ENCODE measurements at places on chromosomes 6 and 20. TPM values are rescaled to one million over a fixed set of nuclear protein-coding genes. Genes with fewer than 3 reads are reported as not detected.

Gene POM121L2
- total RNA-seq = not detected

- no peak for DNase-seq
Observed at GRCh38 chr20:35625584-35626385, 10.2 kb downstream of the SPAG4 start.

DNA sequence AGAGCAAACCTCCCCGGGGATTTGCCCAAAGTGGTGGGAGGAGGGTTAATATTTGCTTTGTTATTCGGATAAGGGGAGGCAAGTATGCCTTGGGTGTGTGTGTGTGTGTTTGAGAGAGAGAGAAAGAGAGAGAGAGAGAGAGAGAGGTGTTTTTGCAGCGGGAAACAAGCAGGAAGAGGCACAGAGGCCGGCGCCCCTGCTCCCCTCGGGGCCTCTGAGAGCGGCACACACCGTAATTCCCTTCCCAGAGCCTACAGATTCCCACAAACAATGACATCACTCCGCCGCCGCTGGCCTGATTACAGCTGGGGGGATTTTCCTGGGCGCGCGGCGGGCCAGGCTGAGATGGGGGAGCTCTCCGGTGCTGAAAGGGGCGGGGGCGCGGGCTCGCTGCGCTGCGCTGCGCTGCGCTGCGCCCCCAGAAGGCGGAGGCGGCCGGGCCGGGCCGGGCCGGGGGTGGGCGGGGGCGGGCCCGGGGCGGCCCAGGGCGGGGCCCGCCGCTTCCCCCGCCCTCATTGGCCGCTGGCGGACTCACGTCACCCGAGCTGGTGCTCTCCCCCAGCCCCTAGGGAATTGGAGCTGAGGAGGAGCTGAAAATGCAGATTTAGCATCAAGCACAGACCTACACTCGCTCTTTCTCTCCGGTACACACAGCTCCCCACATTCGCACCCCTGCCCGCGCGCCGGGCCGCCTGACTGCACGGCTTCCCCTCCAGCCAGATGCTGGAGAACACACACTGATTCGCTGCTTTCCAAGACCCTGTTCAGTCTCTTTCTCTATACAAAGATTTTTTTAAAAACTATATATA lies at the start of gene PCSK2:
Gene PCSK2 (plus strand): TSS at position 631 of the 809 bp plus-strand sequence. CDS start 266 bp downstream, outside the sequence.
- peak; percentile 34 for DNase-seq

Gene TCF19
- total RNA-seq = 8.3 TPM

Gene FITM2
- total RNA-seq = 124 TPM

- no peak for DNase-seq
Observed at GRCh38 chr20:11682285-11682684, 235.4 kb upstream of the BTBD3 start.

DNA sequence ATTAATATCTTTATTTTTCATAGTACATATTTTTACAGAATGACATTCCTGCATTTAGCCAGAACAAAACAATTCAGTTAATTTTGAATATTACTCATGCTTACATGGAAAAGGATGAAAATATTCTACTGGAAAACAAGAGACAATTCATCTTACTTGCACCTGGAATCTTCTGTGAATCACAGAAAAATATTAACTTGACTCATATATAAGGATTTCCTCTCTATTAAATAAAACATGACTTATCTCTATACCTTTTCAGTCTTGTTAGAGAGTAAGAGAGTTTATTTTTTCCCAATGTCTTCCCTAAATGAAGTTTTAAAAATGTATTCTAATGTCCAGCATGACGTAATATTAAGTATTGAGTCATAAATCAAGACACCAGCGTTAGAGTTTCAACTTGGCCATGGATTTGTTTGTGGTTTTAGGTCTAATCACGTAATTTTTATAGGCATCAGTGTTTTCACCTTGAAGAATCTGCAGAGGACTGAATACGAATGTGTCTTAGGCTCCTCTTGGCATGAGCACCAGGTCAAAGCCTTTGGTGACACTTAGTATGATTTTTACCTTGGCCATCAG lies 445.1 kb upstream of the JAG1 start:
- no peak for DNase-seq

DNA sequence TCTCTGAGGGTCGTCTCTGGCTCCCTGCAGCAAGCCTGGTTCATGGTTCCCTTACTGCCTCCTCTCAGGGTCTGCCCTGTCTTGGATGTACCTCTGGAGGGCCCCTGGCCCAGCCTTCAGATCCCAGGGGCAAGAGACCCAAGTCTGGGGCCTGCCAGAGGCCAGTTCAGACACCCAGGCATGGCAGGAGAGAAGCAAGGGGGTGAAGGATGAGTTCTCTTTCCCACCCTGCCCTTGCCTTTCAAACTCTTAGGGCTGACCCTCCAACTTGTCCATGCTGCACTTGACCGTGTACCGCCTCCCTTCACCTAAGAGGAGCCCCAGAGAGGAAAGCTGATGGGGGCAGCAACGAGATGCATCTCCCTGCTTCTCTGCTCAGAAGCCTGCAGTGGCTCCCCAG lies 4.2 kb downstream of the GDAP1L1 start:
- DNase-seq = no peak

GRCh38 chr20:56762401-56762800 lies 133.3 kb downstream of the TFAP2C start:
- no peak for DNase-seq

Gene GPR6
- not detected for total RNA-seq

DNA sequence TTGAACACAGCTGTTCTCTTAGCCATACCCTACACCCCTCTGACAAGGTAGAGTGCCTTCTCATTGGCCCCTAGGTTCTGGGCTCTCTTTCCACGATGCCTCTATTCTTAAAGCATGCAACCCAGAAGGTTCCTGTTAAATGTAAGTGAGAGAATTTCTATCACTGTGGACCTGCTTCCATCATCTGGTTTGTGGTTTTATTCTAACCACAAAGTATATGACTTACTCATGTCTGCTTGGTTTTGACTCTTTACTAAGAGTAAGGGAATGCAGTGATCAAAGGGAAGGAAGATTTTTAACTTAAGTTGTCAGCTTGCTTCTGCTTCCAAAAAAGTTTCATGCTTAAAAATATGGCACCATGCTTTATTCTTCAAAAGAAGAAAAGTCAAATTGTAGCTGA lies 80.2 kb downstream of the ANKEF1 start:
- DNase-seq = no peak

Gene HACE1
- 10.8 TPM for total RNA-seq

- peak; percentile 91 for DNase-seq
Observed at GRCh38 chr6:37018198-37019064, 13.0 kb downstream of the FGD2 start.

- no peak for DNase-seq
Observed at GRCh38 chr6:63787021-63787420, 151.4 kb downstream of the PHF3 start.

DNA sequence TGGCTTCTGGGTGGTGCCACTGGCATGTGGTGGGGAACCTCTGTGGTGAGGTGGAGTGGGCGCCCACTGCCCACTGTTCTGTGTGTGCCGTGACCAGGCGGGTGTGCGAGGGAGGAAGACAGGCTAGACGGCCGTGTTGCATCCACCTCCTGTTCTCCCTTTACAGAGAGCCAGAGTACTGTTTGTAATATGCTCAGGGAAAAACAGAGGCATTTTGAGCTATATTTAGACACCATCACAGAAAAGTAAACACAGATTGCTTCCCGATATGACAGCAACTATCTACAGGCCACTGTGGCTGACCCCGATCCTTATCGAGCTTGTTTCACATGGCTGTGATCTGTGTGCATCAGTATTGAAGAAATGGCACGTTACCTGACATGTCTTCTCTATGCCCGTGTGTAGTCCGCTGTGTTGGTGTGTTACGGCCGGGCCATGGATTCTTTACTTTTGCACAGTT lies 45.6 kb downstream of the ARID1B start:
- DNase-seq = no peak

DNA sequence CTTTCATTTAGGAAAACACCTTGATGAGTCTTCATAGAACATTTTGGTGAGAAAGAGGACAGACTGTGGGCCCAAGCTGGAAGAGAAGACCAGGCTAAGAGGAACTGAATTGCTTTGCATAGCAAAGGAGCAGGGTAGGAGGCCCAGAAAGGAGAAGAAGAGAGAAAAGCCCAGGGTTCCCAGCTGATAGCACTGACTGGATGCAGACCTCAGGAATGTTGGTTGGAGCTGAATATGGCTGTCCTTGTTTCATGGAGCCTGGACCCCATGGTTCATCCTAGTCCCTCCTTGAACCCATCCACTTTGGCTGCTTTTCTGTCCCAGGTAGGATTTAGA lies 18.0 kb upstream of the ZFAND3 start:
- DNase-seq = no peak

- DNase-seq = no peak
Observed at GRCh38 chr6:143555582-143555981, 44.1 kb upstream of the FUCA2 start.

DNA sequence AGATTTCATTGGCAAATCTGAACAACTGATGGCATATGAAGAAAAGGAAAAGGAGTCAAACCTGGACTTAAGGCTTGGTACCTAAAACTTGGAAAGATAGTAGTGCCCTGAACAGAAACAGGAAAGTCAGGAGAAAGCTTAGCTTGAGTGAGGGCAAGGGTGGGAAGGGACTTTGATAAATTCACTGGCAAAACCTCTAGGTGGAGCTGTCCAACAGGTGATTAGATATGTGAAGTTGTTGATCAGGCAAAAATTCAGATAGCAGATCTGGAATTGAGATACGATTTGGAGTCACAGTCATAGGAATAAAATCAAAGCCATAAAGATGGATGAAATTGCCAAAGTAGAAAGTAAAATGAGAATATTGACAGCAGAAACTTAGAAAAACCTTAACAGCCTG lies 16.1 kb upstream of the ZNF292 start:
- no peak for DNase-seq

Gene C6orf47
- 17.5 TPM for total RNA-seq

GRCh38 chr6:55782275-55782674 lies 93.1 kb downstream of the BMP5 start:
- DNase-seq = no peak

All from left cardiac atrium (tissue), 4 donors.